ENCODE measurements at places on chromosomes 4 and X. TPM values are rescaled to one million over a fixed set of nuclear protein-coding genes. Genes with fewer than 3 reads are reported as not detected.

GRCh38 chr4:114136069-114136468, 156.6 kb upstream of the ARSJ start:
- DNase-seq: no peak

DNA sequence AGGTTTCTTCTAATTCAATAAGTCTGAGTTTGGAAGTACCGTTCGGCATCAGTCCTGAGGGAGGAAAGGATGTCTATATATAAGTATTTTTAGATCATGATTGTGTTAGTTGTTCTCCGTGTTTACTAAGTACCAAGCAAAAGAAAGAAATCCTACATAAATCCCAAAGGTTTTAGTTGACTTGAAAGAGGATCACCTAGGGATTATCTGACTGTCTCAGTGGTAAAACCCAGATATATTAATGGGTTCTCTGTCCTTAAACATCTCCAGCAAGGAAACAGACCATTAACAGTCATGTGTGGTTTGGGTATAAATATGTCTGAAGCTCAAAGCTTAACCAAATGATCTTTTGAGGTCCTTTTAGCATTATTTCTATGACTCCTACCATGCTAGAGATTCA, 207.1 kb upstream of the RASGEF1B start:
- DNase-seq: no peak

DNA sequence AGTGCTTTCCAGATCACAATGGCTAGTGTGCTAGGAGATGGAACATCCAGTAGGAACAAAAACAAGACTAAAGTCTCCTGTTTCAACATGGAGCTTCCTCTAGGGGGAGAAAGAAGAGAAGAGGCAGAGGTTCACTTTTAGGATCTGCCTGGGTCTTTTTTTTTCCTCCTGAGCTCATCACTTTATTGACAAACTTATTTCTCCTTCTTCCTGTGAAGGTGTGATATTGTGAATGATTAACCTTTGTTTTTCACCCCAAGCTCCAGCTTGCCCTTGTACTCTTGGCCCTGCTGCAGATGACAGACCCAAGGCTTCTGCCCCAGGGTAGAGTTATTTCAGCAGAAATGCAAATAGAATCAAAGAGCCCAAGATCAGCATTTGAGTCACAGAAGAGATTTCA, 13.5 kb downstream of the PAGE4 start:
- DNase-seq: no peak

DNA sequence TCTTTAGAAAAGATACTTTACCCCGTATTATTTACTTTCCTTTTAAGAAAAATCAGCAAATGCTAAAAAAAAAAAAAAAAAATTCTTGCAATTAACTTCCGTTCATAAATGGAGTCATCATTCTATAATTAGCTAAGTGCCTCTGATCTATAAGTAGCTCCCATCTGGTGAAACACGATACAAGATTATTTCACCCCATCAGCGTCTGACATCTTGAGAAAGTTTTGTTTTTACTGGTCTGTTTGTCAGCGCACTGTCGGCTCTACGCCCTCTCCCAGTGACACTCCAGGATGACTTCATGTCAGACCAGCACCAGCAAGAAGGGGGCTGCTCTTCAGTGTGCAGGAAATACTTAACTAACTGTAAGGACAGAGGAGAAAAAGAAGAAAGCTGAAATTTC, 108.3 kb downstream of the AFAP1 start:
- DNase-seq: no peak

DNA sequence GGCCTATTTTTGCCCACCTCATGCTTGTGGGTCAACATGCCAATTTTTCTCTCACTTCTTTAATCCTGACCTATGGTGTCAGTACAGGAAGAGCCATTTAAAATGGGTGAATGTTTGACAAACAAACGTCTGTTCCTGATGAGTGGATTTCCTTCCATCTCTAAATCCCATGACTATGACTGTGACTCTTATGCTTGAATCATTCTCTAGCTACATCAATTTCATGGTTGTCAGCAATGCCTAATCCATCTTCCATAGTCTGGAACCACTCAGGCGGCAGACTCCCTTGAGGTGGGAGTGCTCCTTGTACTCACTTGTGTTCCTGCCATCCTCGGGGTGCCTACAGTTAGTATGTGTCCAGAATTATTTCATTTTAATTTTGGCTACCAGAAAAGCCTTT, 194.9 kb upstream of the RPS6KA3 start:
- no peak for DNase-seq

DNA sequence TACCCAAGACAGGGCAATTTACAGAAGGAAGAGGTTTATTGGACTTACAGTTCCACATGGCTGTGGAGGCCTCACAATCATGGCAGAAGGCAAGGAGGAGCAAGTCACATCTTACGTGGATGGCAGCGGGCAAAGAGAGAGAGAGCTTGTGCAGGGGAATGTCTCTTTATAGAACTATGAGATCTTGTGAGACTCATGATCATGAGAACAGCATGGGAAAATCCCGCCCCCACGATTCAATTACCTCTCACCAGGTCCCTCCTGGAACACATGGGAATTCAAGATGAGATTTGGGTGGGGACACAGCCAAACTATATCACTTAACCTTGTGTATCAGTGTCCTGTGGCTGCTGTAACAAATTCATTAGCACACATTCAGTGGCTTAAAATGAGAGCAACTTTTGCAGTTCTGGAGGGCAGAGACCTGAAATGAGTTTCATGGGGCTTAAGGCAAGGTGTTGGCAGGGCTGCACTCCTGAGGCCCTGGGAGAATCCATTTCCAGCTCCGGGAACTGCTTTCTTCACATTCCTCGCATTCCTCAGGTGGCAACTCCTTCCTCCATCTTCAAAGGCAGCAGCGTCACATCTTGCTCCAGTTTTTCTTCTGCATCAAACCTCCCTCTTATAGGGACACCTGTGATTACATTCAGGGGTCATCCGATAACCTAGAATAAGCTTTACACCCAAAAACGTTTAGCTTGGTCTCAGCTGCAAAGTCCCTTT, 22.3 kb upstream of the NSG1 start:
- no peak for DNase-seq

GRCh38 chrX:150199803-150200202, 163.3 kb upstream of the MAMLD1 start:
- DNase-seq: no peak

The RHOXF2 gene
- total RNA-seq: not detected

The FAM47E gene
- total RNA-seq: 3.0 TPM

The SLC10A7 gene
- total RNA-seq: 4.3 TPM

Measured in left ventricle myocardium inferior (tissue), 1 donor.